ENCODE measurements at places on chromosomes 5 and 9.
A peak's percentile ranks its signal among the peaks of the same experiment; 100 is the strongest.

DNA sequence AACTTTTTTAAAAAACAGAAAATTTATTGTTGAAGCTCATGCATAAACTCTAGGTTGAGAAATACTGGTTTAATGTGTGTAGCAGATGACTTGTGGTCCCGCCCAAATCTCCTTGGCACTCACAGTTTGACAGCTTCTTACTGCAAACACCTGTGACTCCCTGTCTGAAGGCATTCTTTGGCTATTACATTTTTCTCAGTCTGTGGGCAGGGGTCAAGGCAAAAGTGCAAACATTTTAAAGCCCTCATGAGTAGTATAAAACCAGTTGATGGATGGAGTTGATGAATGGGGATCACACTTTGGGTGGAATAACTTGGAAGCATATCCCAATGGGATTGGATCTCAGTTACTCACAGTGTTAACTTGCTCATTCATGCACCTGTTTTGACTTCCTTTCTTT lies 1007.0 kb upstream of the NUDT12 start:
- no peak for DNase-seq

GRCh38 chr5:142280066-142281007 lies 44.5 kb downstream of the SPRY4 start:
- no peak for DNase-seq

DNA sequence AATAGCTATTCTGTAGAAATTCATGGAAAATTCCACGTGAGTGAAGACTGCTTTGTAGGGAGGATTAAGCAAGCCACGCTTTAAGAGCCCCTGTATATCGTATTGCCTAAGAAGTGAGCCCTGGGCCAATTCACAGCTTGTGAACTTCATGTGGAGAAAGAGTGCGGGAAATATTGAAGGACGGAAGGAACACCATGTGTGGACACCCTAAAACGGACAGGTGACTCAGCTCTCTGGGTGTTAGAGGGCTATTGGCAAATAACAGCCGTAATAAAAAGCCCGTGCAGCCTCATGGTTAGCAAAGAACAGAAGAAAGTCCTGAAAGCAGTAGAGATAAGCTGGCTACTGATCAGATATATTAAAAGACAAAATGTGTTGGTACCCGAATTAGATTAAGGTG lies 26.4 kb downstream of the ZNF366 start:
- no peak for DNase-seq

- no peak for DNase-seq
These were observed 16.1 kb upstream of the TTLL11 start for GRCh38 chr9:122109035-122109813.

- DNase-seq = no peak
These were observed 13.0 kb upstream of the PLIN2 start for GRCh38 chr9:19140259-19140658.

DNA sequence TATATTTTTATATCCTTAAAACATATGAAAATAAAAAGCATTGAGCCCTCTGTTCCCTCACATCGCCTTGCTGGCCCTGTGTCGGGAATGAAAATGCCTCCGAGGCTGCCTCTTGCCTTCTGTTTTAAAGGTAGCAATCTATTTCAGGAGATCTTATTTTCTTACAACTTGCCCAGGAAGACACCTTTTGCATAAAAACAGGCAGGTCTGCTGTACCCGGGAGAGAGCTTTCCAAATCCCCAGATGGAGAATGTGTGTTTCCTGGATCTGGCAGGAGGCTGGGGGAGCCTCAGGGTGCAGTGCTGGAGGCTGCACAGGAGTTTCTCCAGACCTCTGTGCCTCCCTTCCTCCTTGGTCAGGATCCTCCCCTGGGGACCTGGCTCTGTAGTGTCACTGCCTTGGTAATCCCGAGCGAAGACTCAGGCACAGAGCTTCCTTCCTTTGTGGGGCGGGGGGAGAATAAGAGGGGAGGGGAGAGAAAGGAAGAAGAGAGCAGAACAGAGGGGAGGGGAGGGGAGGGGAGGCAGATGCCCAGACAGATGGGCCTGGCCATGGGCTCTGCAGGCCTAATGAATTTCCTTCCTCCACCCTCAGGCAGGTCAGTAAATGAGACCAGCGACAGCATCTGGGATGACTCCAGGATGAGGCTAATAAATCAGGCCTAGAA lies 104.0 kb upstream of the BOD1 start:
- peak; percentile 70 for DNase-seq

GRCh38 chr5:2639425-2639824 lies 112.1 kb downstream of the IRX2 start:
- DNase-seq = no peak

GRCh38 chr9:16544842-16545241 lies 325.6 kb downstream of the BNC2 start:
- no peak for DNase-seq

GRCh38 chr5:55569513-55569865 lies 34.7 kb upstream of the PLPP1 start:
- DNase-seq = no peak

GRCh38 chr9:137429546-137429890 lies 6.3 kb downstream of the NOXA1 start:
- no peak for DNase-seq

- no peak for DNase-seq
These were observed 813.9 kb upstream of the CDH10 start for GRCh38 chr5:25458628-25459027.

DNA sequence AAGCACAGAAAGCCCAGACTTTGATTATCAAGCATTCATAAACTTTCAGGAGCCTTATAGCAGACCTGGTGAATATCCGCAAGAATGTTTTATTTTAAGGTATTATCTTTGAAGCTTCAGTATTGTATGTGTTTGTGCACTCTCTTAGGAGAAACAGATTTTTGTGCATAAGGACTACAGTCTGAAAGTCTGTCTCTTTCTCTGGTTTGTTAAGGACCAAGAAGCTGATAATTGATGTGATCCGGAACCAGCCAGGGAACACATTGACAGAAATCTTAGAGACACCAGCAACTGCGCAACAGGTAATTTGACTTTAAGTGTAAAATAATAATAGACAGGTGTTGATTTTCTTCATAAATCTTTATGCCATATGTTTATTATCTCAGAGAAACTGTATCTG lies 22.8 kb upstream of the F2R start:
- no peak for DNase-seq

DNA sequence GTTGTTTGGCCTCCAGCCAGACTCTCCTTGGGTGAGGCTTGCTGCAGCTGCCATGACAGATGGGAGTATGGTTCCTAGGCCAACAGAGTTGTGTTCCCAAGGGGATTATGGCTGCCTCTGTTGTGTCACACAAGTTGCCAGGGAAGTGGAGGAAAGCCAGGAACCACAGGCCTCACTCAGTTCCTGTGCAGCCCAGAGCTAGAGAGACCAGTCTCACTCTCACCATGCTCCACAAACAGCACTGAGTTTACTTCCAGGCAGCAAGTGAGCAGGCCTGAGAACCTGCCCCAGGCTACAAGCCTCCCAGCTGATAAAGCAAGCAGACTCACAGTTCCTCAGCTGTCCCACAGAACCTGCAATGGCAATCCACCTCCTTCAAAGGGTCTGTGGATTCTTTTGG lies 273.6 kb upstream of the TAS2R1 start:
- DNase-seq = no peak

GRCh38 chr9:83267741-83268140 lies 204.8 kb upstream of the RASEF start:
- no peak for DNase-seq

- no peak for DNase-seq
These were observed 47.7 kb downstream of the BOD1 start for GRCh38 chr5:173568703-173569102.

GRCh38 chr5:87282269-87282668 lies 14.6 kb downstream of the RASA1 start:
- no peak for DNase-seq

DNA sequence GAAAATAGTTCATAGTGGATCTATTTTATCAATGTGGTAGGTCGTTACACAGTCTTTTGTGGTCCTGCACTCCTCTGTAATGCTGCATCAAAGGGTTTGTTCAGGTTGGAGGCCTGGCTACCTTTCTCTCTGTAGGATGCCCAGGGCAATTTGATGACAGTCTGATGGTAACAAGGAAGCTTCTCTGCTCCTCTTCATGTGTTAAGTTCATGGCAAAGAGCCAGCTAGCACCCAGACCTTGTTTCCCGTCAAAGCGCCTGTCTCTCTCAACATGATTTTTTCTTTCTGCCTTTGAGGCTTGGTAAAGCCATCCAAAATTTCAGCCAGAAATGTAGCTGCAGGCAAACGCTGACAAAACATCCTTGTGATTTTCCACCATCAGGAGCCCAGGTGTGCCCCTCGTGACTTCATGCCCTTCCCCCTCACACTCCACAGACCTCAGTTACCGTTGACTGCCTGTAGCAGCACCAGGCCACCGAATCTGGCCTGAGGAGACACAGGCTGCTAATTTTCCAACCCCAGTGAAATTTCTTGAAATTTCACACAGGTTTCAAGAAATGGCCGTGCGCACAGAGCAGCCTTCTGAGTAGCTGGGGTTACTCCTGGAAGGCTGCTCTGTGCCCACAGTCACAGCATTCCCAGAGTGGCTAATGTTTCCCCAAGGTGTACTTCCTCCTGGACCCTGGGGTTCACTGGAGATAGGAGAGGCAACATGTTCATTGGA lies 292.7 kb downstream of the CWC27 start:
- no peak for DNase-seq

- DNase-seq = no peak
These were observed 632.7 kb downstream of the TLR4 start for GRCh38 chr9:118336943-118337330.

- DNase-seq = no peak
These were observed 42.8 kb upstream of the RLN1 start for GRCh38 chr9:5382479-5382878.

DNA sequence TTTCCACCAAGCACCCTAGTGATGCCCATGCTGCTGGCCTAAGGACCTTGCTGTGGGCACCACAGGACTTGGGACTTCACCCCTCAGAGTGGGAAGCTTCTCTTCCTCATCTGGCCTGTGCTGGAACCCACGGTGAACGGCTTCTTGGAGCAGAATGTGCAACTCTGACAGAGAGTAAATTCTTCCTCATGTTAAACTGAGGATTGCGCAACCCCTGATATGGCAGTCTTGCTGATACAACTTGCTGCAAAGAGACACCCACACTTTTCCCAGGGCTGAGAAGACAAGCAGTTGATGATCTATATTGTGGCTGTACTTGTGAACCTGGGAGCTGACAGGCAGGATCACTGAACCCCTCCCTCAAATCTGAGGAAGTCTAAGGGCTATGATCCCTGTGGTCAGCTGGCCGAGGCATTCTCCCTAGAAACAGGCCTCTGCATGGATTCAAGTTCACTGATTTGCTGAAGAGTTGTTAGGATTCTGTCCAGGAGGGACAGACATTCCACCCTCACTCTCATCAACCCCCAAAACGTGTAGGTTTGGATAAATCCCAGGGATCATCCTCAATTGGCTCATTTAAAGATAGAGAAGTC lies 307.2 kb downstream of the MTRR start:
- no peak for DNase-seq

Data from cerebellum (tissue), 4 donors.